Natural killer cell treated with Interleukin-12 subunit alpha and Interleukin-12 subunit beta and Interleukin-15 and Interleukin-18, amount 100 ng/mL, for 72 hours (primary cell): ENCODE measurements at places on chromosomes 3 and 15.

GRCh38 chr3:58529516-58530353 lies 7.3 kb downstream of the ACOX2 start:
- no peak for DNase-seq

- DNase-seq, result no peak
Measured at GRCh38 chr3:150237490-150237889, 170.6 kb upstream of the TSC22D2 start.

DNA sequence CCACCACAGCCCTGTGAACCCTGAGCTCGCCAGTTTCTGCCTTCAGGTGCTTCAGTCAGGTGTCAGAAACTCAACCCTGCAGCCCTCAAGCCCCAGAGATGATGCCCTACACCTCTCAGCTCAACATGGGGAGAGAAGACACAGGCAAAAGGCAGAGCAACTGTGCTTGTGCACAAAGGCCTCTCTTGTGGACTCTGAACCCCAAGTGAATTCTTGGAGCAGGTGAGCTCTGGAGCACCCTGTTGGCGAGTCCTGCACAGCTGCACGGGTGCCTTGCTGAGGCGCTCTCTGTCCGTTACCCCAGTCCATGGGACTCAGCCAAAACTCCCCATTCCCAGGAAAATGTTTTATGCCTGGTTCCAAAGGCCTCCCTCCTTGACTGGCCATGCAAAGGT lies 197.0 kb downstream of the KLF13 start:
- no peak for DNase-seq

DNA sequence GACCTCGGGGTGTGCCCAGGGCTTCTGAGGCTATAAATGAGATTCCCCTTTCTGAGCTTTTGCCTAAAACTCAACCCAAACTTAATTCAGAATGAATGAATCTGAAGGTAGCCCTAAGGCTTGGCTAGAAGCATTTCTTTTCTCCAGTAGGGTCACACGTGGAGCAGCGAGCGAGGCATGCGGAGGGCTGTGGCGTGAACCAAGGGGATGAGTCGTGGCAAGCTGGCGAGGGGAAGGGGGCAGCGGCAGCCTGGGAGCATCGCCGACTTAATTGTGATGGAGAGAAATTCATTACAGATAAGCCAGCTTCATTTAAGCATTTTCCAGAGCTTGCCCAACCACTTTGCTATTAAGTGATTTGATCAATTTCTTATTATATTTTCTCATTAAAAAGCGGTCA lies 79.9 kb downstream of the CHSY1 start:
- DNase-seq, result no peak

- DNase-seq, result no peak
Measured at GRCh38 chr3:193132964-193133363, 108.1 kb upstream of the PLAAT1 start.

- DNase-seq, result no peak
Measured at GRCh38 chr3:31952205-31952604, 28.9 kb downstream of the OSBPL10 start.

- no peak for DNase-seq
Measured at GRCh38 chr3:128889139-128889894, 9.9 kb downstream of the ACAD9 start.

DNA sequence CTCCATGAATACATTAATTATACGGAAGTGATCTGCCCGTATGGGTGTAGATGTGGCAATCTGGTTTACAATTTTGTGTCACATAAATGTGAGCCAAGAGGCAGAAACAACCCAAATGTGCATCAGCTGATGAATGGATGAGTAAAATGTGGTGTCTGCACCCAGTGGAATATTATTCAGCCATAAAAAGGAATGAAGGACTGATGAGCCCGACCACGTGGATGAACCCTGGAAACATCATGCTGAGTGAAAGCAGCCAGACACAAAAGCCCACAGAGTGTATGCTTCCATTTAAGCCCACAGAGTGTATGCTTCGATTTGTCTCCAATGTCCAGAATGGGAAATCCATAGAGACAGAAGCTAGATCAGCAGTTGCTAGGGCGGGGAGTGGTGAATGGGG lies 27.6 kb upstream of the FBLN2 start:
- no peak for DNase-seq

DNA sequence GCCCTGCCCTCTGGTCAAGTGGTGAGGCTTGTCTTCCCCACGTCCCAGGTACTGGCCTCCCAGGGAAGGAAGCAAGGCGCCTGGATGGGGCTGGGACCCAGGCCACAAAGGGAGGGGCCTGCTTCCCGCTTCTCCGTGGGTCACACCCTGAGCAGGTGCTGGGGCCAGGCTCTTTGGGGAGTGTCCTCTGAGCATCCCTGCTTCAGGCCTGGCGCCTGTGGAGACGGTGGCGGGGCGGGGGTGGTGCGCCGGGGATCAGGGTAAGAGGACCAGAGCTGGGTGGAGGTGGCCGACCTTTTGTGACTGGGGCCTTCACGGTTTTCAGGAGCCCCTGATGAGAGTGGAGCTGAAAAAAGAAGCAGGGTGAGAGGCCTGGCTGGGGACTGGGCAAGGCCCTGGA lies 3.6 kb downstream of the PLA2G4B start:
- DNase-seq, result no peak
